Ascending aorta (tissue), 2 donors: ENCODE measurements at places on chromosomes 4 and X. TPM values are rescaled to one million over a fixed set of nuclear protein-coding genes. Genes with fewer than 3 reads are reported as not detected.

GRCh38 chr4:146054676-146055075, 116.1 kb upstream of the ZNF827 start:
- no peak for DNase-seq
- H3K4me1 ChIP-seq: no peaks in the 10 kb centered on the region
- H3K27ac ChIP-seq: no peak overlapping the region
- H3K27me3 ChIP-seq: no peaks in the 10 kb centered on the region
- no peaks in the 10 kb centered on the region for H3K36me3 ChIP-seq

DNA sequence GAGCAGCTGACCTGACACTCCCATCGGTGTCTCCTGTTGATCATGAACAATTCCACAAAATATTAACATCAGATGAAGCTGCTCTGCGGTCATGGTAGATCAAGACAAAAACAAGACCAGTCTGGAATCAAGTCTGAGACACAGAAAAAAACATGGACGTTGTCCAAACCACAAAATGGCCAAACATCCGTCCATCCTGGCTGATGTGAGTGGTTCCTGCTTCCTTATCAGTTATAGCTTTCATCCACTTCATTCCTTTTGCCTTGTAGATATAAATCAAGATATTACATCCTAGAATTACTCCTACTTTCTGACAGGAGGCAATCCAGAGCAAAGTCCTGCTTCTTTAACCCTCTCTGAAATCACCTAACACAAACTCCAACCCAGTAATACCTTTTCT, 28.8 kb upstream of the PCSK1N start:
- DNase-seq: no peak
- no peaks in the 10 kb centered on the region for H3K4me1 ChIP-seq
- H3K27ac ChIP-seq: no peak overlapping the region
- no peaks in the 10 kb centered on the region for H3K27me3 ChIP-seq
- H3K4me3 ChIP-seq: no peak overlapping the region
- H3K36me3 ChIP-seq: no peaks in the 10 kb centered on the region

GRCh38 chr4:149884046-149884445, 68.4 kb upstream of the IQCM start:
- no peaks in the 10 kb centered on the region for H3K36me3 ChIP-seq
- no peaks in the 10 kb centered on the region for H3K27me3 ChIP-seq
- DNase-seq: no peak
- H3K27ac ChIP-seq: no peak overlapping the region

Gene TLR10
- total RNA-seq: not detected
